IMR-90 (cell line): ENCODE measurements at places on chromosomes 3 and 15. TPM values are rescaled to one million over a fixed set of nuclear protein-coding genes. Genes with fewer than 3 reads are reported as not detected.

CADM2 gene
- not detected in 2 replicates for polyA plus RNA-seq

BCL2A1 gene
- 2.2 and 2.3 TPM in 2 replicates for polyA plus RNA-seq

C2CD4A gene
- not detected in 2 replicates for polyA plus RNA-seq

CPN2 gene
- polyA plus RNA-seq: 0.07 TPM in 2 replicates

TRIM42 gene
- polyA plus RNA-seq: not detected in 2 replicates

SLC12A8 gene
- 3.5 and 4.3 TPM in 2 replicates for polyA plus RNA-seq

EPHB1 gene
- 0.17 and 0.19 TPM in 2 replicates for polyA plus RNA-seq

PRSS50 gene
- not detected in 2 replicates for polyA plus RNA-seq

DNAJA4 gene
- 0.27 and 0.32 TPM in 2 replicates for polyA plus RNA-seq

RASGRF1 gene
- polyA plus RNA-seq: 0.06 and 0.15 TPM in 2 replicates

PRTG gene
- polyA plus RNA-seq: 0.89 and 0.99 TPM in 2 replicates

DNA sequence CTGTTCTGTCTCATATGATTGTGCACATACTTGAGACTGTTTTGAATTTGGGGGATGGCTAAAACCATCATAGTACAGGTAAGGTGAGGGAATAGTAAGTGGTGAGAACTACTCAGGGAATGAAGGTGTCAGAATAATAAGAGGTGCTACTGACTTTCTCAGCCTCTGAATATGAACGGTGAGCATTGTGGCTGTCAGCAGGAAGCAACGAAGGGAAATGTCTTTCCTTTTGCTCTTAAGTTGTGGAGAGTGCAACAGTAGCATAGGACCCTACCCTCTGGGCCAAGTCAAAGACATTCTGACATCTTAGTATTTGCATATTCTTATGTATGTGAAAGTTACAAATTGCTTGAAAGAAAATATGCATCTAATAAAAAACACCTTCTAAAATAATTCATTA lies 5.1 kb downstream of the CCR5 start:
- DNase-seq: no peak

DNA sequence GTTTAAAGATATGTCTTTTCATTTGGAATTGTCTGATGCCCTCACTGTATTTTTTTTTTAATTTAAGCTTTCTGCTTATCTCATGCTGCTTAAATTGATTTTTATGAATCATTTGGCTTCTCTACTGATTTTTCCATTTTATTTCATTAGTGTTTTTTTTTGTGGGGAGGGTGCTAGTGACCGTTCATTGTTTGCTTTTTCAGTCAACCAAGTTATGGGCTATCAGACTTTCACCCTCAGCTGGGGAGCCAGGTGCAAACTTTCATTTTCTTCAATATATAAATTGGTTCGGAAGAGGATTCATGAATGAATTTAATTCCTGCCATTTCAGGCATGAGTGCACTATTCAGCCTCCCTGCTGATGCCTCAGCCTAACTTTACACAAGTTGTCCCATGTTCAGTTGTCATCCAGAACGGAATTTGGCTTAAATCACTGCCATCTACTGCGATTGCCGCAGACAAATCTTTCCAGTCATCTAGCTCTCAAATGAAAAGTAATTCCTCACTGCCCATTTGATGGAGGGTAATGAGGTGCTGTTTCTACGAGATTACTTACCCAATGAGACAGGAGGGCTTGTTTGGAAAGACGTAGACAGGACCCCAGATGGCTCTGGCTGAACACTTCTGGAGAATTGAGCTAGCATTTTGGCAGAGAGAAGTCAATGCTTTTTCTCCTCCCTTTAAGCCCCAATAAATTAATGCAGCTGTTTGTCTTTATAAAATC lies 89.9 kb upstream of the RORA start:
- DNase-seq: no peak

- no peak for DNase-seq
Observed at GRCh38 chr3:5840056-5840455, 652.5 kb downstream of the EDEM1 start.

DNA sequence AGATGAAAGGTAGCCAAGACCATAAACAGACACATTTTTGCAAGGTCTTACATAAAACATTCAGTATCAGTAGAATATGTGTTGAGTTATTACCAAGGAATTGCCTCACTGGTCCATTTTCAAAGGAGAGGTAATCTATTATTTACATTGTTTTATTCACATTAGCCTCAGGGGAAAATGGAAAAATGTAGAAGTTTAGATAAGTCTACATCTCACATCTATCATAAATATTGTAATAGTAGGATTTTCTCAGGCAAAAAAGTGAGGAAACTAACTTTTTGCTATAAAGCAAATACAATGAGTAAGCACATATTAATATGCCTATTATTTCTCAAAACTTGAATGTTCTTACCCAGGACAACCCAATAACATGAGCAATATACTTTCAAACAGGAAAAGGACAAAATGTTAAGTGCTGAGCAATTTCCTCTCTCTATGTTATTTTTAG lies 184.6 kb upstream of the AGTR1 start:
- peak; percentile 50 for DNase-seq

DNA sequence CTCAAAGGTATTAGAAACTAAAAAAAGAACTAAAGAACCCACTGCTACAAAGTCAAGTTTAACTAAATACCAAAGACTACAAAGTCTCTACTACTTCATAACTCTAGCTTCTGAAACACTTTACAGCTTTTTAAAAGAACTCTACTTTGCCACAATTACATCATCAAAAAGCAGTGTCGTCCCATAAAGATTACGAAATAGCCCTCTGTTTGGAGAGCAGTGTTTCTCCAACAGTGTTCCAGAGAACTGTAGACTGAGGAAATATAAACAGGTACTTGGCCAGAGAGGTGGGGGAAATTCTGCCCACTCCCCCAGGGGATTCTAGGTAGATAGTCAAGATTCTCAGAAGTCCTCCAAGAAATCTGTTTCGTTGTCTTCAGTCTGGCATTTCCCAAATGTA lies 225.6 kb downstream of the PDZRN3 start:
- peak; percentile 60 for DNase-seq

DNA sequence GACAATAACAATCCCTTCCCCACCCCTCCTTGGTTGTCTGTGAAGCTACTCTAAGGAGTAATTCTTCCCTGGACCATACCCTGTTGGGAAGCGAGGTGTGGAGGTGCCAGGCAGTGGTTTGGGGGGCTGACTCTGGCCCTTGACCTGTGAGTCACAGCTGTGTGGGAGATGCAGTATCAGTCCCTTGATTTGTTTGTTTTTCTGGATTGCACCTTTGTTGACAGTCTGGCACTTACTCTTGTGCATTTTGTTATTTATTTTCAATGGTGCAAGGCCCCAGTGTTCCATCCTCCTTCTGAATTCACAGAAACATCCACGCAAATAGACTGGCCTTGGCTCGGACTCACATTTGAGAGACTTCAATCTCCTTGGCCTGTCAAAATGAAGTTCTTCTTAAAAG lies 29.7 kb downstream of the TMEM45A start:
- DNase-seq: no peak

DNA sequence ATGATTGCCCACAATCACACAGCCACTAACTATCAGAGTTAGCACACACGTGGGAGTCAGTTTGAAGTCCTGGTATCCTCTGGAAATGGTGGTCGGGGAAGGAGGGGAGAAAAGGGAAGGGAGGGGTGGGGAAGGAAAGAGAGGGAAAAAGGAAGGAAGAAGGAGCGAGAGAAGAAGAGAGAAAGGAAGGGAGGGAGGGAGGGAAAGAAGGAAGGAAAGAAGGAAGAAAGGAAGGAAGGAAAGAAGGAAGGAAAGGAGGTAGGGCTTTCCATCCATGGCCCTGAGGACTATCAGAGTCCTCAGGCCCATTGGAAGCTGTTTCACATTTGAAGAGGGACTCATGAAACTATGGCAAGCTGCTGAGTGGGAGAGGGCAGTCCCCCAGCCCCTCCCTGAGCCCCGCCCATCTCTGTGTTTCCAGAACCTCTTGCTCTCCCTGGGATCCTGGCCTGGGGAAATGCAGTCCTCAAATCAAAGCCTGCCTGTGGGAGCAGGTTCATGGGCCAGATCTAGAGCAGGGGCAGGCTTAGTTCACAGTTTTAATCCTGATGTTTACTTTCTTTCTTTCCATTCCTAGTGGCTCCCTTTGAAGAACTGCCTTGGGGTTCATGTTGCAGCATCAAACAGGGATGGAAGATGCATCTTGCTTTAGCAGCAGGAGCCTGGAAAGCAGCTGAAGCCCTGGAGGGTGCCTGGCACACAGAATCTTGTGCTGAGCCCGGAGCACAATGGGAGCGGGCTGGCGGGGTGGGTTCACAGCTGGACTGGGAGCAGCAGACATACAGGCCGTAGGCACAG lies 66.1 kb upstream of the GLCE start:
- no peak for DNase-seq

DNA sequence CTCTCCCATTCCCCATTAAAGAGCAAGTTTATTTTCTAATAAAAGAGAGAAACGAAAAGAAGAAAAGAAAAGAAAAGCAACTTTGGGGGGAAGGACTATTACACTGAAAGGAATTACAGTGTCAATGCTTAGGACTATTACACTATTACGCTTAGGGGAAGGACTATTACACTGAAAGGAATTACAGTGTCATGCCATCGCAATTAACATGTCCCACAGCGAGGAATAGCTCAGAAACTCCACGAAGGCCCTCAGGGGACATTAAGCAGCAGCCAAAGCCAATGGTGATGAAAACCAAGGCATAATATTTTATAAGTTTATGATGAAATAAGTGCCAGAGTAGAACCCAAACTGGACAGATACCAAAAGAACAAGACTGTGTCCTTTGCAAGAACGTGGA lies 22.1 kb upstream of the DET1 start:
- no peak for DNase-seq

- peak; percentile 17 for DNase-seq
Observed at GRCh38 chr3:168249205-168249549, 153.5 kb upstream of the GOLIM4 start.

DNA sequence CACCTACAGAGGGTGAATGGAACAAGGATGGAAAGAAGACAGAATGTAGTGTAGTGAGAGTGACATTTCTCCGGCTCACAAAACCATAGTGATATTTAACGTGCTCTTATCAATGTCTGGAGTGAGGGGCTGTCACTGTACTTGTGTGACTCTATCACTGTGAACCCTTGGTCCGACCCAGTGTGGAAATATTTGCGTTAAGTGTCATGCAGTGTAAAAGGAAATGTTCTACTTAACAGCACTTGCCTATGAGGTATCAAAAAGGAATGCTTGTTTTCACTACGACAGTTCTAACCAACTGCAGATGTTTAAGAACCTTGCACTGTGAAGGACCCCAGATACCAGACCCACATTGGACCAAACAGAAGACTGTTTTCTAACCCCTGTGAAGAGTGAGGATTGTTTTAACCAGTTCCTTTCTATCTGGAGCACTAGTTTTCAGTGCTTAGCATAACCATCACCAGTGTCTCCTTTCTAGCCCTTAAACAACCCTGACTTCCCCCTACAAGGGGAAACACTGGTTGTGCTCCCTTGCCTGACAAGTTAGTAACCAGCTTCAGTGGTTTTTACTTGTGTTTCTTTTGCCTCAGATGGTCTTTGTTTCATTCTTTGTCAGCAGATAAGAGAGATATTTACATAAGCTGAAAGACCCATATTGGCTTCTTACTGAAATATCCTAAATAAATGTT lies 144.7 kb upstream of the ABHD17C start:
- peak; percentile 98 for DNase-seq

GRCh38 chr3:42649783-42650182 lies 3.7 kb upstream of the ZBTB47 start:
- DNase-seq: no peak

DNA sequence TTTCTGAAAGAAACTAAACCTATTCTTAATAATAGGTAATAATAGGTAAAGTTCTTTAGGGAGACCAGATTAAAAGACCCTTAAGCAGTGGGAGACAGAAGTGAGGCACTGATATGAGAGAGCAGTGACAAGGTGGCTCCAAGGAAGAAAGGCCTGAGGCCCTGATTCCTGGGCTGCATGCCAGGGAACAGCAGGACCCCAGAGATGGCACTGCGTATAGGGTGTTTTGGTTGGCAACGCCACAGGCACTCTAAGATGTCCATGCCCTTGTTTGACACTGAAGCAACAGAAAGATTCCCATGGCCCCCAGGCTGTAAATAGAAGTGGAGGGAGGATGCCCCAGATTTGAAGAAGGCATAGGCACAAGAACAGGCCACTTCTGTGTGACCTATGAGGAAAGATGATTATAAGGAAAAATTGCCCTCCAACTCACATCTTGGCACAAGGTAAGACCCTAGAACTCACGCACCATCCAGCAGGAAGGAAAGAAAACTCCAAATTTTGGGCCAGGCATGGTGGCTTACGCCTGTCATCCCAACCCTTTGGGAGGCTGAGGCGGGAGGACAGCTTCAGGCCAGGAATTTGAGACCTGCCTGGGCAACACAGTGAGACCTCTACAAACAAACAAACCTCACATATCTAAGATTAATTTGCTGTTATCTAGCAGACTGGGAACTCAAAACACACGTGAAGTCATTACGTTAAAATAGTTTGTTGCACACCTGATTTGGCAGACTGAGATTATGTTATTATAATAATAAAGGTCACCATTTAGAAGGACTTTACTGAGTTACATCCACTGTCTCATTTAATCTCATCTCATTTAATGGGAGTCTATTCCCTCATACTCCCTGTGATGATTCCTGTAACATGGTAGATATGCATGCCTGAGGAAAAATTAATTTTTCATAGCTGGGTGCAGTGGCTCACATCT lies 10.5 kb upstream of the BLM start:
- DNase-seq: no peak

- peak; percentile 16 for DNase-seq
Observed at GRCh38 chr3:42228796-42229195, 37.2 kb downstream of the CCK start.

DNA sequence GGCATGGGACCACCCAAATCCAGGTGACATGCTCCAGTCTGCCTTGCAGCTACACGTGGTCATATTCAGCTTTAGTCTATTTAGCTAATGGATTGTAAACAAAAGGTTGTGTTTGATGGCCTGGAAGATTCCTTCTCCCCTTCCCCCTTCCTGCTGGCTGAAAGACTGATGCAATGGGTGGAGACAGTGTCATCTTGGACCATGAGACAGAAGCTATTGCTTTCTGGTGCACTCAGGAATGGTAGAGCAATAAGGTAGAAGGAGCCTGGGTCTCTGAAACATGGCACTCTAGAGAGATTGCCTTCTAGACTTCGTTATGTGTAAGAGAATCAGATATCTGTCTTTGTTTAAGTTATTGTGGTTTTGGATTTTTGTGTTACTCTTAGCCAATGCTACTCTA lies 25.7 kb upstream of the PTX3 start:
- no peak for DNase-seq

DNA sequence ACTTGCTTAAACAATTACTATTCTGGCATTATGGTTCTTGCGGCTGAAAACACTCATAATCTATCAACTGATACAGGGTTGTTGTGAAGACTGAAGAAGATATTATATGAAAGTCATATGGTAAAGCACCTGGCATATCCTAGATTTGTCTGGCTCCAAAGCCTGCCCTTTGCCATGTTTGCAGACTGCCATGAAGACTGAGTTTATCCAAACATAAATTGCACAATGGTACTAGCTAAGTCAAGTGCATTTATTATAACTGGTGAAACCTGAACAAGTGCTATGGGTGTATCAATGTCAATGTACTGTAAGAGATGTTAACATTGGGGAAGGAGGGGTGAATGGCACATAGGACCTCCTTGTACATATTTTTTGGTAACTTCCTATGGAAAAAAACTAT lies 87.4 kb upstream of the MEX3B start:
- no peak for DNase-seq

- DNase-seq: peak; percentile 67
Observed at GRCh38 chr3:71127844-71128243, 455.7 kb downstream of the FOXP1 start.

GRCh38 chr15:63530752-63531299 lies 26.4 kb downstream of the USP3 start:
- no peak for DNase-seq
